ENCODE measurements at places on chromosomes 3 and 15.

- DNase-seq: no peak
Observed at GRCh38 chr3:46932455-46933225, 43.9 kb downstream of the CCDC12 start.

- no peak for DNase-seq
Observed at GRCh38 chr15:58169934-58170333, 31.8 kb downstream of the AQP9 start.

DNA sequence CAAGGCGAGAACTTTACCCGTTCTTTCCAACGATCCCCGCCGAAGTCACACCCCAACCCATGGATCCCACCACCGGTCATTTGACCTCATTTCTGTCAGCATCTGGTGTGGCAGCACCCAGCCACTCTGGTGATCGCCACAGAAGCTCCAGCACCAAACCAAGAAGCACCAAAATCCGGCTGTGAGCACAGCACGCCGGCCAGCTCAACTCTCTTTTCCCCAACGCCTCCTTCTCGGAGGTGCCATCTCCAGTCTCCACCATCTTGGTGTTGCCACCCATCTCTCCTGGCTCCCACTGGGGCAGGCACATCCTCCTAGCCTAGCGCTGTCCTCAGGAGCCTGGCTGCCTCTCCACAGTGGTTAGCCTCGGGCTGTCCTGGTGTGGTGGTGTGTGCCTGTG, 6.5 kb downstream of the MUC4 start:
- DNase-seq: no peak

GRCh38 chr15:66117841-66118240, 135.7 kb downstream of the MEGF11 start:
- DNase-seq: no peak

DNA sequence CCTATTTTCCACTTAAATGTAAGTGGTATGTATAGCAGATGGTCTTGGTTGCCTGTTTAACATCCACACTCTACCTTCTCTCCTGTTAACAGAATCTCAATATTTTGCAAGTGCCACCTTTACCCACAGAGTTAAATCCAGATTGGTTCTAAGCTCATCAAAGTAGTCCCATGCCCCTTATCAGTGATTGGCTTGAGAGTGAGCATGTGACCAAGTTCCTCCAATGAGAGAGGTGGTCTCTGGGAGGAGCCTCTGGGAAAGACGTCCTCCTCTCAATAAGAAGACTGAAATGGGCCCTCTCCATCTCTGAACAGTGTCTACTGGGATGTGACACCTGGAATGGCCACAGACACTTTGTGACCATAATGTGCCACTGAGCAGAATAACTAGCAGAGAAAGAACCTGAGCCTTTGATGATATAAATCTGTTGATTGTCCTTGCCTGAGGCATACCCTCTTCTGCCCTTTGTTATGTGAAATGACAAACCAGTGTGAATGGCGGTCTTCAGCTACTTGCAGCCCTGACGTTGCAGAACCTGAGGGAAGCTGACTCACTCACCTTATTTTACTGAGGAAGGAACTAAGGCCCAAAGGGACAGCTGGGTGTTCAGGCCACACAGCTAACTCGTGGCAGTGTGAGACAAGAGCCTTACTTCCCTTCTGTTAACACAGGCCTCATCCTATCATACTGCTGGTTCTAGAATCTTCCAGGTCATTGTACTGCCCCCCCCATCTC, 42.4 kb upstream of the LARS2 start:
- DNase-seq: no peak

DNA sequence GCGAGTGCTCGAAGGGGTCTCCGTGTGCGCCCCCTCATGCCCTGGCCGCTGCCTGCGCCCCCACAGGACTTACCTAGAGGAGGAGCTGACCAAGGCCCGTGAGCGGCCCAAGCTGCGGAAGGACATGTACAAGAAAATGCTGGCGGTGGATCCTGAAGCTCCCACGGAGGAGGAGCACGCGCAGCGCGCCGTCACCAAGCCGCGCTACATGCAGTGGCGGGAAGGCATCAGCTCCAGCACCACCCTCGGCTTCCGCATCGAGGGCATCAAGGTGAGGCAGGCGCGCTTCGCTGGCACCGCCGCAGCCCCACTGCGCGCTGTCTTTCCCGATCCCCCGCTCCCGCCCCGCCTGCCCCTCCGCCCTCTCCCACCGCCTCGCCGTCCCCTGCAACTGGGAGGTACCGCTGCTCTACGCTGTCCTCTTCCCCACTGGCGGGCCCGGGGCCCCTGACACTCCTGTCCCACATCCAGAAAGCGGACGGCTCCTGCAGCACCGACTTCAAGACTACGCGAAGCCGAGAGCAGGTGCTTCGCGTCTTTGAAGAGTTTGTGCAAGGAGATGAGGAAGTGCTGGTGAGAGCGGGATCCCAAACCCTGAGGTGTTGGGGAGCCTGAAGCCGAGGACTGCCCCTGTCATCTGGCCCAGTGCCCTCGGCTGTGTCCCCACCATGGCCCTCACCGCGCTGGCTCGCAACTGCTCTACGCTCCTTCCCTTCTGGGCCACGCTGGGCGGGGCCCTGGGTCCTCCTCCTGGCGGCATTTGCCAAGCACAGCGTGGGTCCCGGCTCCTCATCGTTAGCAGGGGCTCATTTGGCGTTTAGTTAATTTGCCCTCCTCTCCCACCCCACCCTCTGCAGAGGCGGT, 8.5 kb downstream of the ITPKA start:
- DNase-seq: no peak

DNA sequence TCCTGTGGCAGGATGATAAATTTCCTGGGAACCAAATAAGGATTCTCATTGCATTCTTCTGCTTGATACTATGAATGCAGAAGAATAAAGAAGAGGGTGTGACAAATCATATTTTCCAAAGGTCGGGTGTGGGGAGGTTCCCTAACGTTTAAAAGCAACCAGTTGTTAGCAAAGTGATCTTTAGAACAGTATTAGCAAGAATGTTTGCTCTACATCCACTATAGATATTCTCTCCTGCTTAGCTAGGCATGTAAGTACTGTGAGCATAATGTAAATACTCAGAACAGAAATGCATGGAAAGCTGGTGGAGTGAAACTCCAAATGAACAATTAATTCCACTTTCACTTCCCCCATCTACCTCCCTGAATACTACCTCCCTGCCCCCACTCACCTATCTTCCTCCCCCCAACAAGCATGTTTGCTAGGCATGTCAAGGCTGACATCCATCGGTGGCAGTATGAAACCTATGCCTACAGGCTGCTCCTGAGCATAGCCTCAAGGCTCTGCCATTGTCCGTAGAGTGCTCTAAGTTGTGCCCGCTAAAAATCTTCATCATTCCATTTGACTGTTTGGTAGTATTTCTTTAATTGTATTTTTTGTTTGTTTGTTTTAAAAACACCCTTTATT, 329.7 kb downstream of the TIGIT start:
- DNase-seq: no peak

GRCh38 chr3:185764163-185764979, 60.5 kb downstream of the IGF2BP2 start:
- no peak for DNase-seq

DNA sequence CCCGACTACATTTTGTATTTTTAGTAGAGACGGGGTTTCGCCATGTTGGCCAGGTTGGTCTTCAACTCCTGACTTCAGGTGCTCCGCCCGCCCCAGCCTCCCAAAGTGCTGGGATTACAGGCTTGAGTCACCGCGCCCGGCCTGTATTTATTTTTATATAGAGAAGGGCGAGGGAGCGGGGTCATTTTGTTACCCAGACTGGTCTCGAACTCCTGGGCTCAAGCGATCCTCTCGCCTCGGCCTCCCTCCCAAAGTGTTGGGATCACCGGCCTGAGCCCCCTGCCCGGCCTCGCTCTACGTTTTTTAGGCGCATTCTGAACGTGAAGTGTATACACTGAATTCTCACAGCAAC, 514 bp upstream of the PPP4R2 start:
- DNase-seq: no peak

DNA sequence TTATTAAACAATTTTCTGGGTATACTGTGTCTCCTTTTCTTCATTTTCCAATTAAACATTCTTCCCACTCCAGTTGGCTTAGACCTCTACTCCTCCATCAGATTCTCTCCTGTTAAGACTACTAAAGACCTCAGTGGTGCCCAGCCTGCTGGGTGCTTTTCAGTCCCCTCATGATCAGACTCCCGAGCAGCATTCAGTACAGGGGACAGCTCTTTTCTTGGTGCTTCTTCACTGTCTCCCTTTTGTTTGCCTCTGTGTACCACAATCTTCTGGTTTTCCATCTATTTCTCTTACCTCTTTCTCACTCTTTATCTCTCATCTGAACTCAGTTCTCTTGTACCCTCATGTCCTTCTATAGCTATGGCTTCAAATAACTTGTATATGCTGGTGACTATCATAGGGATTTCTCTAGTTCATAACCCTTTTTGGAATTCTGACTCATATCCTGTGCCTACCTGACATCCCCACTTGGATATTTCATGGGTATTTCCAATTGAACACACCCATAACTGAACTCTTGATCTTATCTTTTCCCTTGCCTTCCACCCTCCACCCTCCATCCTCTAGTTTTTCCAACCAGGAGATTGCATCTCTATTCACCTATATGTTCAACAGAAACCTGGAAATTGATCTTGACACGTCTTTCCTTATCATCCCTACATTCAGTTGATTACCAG, 55.6 kb upstream of the ABHD10 start:
- DNase-seq: no peak

DNA sequence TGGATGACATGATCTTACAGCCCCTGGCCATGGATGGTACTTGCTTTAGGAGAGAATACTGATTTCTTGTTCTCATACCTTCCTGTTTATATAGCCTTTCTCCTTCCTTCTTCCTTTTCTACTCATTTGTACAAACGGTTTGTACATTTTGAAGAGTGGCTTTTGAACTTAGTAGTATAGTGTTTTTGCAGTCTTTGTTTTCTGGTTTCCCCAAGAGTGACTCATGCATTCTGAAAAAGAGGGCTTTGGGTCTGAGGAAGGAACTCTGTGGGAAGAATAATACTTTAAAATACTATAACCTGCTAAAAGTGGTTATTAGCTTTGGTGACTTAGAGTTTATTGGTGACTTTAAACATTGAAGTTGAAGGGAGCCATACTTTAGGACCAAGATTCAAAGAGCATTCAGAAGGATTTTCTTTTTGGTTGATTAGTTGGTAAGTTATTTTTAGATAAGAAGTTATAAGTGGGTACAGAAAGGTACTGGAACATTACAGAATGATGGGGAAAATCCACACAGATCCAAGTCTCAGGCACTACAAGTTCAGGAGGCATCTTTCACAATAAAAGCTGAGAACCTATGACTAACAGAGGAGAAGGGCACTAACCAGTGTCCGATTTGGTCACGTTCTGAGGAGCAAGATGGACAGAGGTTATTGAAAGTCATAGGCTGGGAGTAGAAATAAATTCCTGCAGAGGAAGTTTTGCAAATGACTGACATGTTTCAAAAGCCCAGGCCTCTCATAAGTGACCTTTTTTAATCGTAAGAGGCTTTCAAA, 369.6 kb upstream of the AZI2 start:
- DNase-seq: no peak

GRCh38 chr3:61464518-61465140, 96.7 kb upstream of the PTPRG start:
- DNase-seq: no peak

DNA sequence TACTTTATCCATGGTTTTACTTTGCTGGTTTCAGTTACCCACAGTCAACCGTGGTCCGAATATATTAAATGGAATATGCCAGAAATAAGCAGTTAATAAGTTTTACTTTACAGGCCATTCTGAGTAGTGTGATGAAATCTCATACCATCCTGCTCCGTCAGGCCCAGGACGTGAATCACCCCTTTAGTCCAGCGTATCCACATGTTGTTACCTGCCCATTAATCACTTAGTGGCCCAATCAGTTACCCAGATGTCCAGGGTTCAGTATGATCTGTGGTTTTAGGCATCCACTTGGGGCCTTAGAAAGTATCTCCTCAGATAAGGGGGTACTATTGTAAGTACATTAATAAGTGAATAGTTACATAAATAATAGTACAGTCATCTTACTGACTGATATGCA, 88.0 kb downstream of the TTBK2 start:
- DNase-seq: no peak

- DNase-seq: no peak
Observed at GRCh38 chr3:193780810-193781478, 187.9 kb downstream of the OPA1 start.

DNA sequence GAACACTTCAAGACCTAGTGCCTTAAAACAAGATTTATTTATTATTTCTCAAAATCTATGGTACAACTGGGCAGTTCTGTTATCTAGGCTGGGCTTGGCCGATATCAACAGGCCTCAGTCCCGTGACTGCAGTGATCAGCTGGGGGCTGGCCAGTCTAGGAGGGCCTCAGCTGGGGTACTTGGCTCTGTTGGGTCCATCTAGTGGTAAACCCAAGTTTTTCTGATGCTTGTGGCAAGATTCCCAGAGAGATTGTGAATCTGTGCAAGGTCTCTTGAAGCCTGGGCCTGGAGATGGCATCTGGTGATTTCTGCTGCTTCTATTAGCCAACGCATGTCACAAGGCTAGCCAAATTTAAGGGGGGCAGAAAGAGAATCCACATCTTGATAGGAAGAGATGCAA, 482.4 kb upstream of the SGO1 start:
- no peak for DNase-seq

DNA sequence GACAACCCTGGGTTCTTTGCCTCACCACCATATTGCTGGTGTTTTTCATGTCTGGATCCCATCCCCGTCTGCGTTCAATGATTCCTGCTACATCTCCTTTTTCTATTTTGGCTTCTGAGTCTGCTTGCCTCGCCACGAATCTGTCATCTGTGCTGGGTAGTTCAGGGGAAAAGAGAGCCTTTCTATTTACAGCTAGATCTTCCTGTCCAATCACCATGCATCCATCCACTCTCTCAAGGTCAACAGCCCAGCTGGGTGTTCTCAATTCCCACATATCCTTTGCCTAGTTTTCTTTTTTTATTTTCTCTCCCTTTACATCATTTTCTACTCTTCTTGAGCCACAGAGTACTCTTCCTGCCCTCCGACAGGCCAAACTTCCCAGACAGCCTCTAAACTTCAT, 104.8 kb upstream of the RAD18 start:
- no peak for DNase-seq

DNA sequence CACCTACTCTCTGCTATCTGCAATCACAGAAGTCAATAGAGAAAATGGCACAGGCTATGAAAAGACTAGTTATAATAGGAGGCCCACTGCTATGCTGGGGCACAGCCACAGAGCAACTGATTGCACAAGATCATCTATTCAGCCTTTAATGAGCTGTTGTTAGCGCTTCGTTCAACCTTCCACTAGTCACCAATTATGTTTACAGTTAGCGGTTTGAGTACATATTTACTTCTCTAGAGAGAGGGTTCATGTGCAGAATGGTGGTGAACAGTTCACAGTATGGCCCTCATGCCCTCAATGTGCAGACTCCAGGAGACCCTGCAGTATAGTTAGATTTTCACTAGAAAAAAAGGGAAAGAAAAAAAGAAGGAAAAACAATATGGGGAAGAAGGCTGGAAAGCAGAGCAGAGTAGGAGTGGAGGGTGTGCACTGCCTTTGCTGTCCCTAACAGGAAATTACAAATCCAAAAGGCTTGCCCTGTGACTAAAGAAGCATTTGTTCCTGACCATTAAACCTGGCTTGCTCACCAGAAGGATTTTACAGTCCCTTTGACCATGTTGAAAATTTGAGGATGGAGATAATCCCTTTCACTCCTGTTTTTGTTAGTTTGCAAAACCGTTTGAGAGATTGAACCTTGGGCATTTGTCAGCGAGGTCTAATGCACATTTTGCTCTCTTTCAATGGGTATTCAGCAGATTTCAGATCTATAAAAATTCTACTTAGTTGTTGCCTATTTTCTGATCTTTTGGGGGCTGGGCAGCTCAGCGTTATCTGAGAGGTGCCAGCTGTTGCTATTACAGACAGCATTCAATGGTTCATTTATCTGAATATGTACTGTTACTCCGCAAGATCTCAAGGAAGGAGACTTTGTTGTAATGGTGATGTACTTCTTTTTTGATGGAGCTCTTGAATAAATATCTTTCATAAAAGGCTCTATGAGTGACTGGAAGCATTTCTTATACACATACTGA, 296.1 kb downstream of the LSAMP start:
- DNase-seq: no peak

Measured in stimulated activated CD4-positive, alpha-beta T cell treated with anti-CD3 and anti-CD28 coated beads, Interleukin-1b, Interleukin-23, amount 100 ng/mL, for 1 hour (primary cell).